ENCODE measurements at places on chromosomes 4 and X.

DNA sequence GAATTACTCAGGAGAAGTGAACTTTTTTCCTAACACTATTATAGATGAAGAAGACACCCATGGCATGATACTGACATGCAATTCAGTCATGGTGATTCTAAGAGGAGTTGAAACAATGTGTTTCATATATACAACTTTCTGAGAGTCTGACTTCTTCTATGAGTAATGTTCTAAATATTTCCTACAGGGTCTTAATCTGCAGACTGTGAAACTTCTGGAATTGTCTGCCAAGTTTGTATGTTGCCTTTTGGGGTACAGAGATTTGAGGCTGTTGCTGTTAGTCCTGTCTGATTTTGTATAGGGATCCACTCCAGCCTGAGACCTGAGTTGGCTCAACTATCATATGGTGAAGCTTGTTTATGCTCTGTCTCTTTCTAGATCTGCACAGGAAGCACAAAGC lies 160.6 kb upstream of the GATB start:
- no peaks in the 10 kb centered on the region for H3K36me3 ChIP-seq
- no peak overlapping the region for H3K4me3 ChIP-seq
- H3K27ac ChIP-seq = no peak overlapping the region

- H3K4me1 ChIP-seq = no peaks in the 10 kb centered on the region
- H3K27me3 ChIP-seq = no peaks in the 10 kb centered on the region
- H3K4me3 ChIP-seq = no peak overlapping the region
- no peak overlapping the region for H3K27ac ChIP-seq
Observed at GRCh38 chrX:66399273-66399672, 235.2 kb downstream of the HEPH start.

DNA sequence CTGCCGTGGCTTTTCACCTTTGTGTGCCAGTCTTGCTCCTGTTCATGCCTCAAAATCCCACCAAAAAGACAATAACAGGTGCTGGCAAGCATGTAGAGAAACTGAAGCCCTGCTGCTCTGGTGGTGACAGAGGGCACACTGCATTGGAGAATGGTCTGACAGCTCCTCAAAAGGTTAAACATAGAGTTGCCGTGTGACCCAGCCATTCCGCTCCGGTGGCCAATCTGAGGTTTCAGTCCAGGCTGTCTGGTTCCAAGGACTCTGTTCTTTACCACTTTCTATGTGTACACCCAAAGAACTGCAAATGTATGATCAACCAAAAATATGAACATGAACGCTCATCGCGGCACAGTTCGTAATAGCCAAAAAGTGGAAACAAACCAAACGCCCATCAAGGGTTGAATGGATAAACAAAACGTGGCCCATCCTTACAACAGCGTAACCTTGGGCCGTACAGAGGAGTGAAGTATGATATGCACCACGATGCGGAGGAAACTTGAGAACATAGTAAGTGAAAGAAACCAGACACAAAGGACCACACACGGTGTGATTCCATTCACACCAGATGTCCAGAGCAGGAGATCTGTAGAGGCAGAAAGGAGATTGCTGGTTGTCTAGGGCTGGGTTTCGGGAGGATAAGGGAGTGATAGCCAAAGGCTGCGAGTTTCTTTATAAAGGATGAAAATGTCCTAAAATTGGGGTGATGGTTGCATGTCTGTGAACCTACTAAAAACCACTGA lies 33.6 kb upstream of the WFS1 start:
- DNase-seq = no peak
- H3K36me3 ChIP-seq = no peaks in the 10 kb centered on the region
- peaks cover 5% of the 10 kb centered on the region for H3K27me3 ChIP-seq
- no peak overlapping the region for H3K4me3 ChIP-seq
- no peak overlapping the region for H3K27ac ChIP-seq

DNA sequence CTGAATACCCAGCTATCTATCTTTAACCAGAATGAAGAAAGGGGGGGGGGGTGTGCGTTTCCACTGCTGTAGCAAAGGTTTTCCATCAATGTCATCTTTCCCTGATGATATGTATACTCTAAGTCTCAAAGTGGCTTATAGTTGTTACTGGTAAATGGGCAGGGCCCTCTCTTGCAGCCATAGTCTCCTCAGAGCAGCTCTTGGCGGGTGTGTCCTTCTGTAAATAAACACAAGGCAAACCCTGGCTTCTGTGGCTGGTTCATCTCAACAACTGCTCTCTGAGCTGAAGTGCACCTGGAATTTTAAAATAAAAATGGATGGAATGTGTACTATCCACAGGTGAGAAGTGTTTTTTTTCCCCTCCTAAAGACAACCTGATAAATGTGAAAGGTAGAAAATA lies 57.5 kb upstream of the SCML1 start:
- no peaks in the 10 kb centered on the region for H3K4me1 ChIP-seq
- no peaks in the 10 kb centered on the region for H3K36me3 ChIP-seq
- H3K27me3 ChIP-seq = no peaks in the 10 kb centered on the region
- H3K4me3 ChIP-seq = no peak overlapping the region

DNA sequence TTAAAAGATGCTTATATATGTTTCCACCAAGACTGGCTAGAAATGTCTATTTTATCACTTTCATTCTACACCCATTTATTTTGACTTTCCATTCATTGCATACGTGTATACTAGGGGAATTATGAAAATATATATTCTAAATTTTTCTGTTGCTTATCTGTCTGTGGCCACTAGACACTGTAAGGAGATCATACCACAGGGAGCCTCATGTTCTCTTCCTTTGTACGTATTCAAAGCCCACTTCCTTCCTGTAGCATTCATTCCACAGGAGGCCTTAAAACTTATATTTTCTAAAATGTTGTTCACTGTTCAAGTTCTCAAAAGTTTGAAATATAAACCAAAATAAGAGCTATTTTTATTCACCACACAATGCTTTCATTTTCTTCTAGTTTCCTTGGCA lies 1848.9 kb upstream of the TENM3 start:
- H3K27ac ChIP-seq = no peak overlapping the region
- H3K36me3 ChIP-seq = no peaks in the 10 kb centered on the region
- no peaks in the 10 kb centered on the region for H3K4me1 ChIP-seq
- no peak for DNase-seq

DNA sequence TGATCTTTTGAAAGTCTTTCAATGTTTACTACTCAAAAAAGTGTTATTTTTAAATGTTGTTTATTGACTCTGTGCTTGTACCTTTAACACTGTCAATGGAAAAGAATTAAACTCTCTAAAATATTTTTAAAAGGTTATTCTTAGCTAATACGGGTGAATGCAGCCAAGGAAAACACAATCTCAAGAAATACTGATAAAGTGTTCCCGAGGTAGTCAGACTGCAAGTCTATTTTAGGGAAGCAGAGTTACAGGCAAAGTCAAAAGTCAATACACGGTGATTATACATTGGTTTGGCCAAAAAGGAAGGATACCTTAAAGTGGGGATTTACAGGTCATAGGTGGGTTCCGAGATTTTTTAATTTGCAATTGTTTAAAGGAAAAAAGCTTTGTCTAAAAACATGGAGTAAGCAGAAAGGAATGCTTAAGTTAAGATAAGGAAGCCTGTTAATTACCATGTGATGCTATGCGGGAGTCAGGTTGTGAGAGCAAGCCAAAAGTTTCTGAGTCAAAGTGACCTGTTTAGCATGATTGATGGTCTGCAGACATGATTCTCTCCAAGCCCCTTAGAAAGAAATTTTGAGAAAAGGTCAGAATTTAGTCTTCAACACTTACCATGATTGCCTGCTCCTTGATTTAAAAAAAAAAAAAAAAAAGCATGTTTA lies 288.4 kb downstream of the KLHL4 start:
- no peak for DNase-seq
- H3K4me1 ChIP-seq = no peaks in the 10 kb centered on the region
- H3K27ac ChIP-seq = no peak overlapping the region
